ENCODE measurements at places on chromosomes 6 and 20. TPM values are rescaled to one million over a fixed set of nuclear protein-coding genes. Genes with fewer than 3 reads are reported as not detected.

Gene SUPT3H
- 8.6 TPM for total RNA-seq

Gene NCOA7
- total RNA-seq, result 38.1 TPM

Gene MCM8
- total RNA-seq, result 9.1 TPM

Gene F13A1
- total RNA-seq, result not detected

Gene MGME1
- total RNA-seq, result 14.0 TPM

Gene CLPSL1
- total RNA-seq, result not detected

Gene MDFI
- 26.8 TPM for total RNA-seq

Gene C20orf202
- total RNA-seq, result not detected

Gene TTLL9
- total RNA-seq, result 0.04 TPM

Gene TRAPPC3L
- 0.04 TPM for total RNA-seq

Gene RAET1G
- 0.67 TPM for total RNA-seq

Gene LAMA4
- 517 TPM for total RNA-seq

Gene SLC24A3
- not detected for total RNA-seq

Gene LIME1
- total RNA-seq, result 1.6 TPM

Gene POPDC3
- total RNA-seq, result 2.4 TPM

Gene PLEKHG1
- total RNA-seq, result 38.9 TPM

Gene OR2H2
- total RNA-seq, result not detected

Gene CLVS2
- total RNA-seq, result not detected

Gene TMEM14C
- 61.8 TPM for total RNA-seq

Gene FAM209A
- not detected for total RNA-seq

Gene BMP2
- total RNA-seq, result 16.1 TPM

Measured in pulmonary artery endothelial cell (primary cell).